ENCODE measurements at places on chromosomes 4 and X. TPM values are rescaled to one million over a fixed set of nuclear protein-coding genes. Genes with fewer than 3 reads are reported as not detected.

PDS5A gene
- total RNA-seq: 99.9 TPM

SORBS2 gene
- 10.2 TPM for total RNA-seq

TLR10 gene
- 0.59 TPM for total RNA-seq

HSFX3 gene
- total RNA-seq: not detected

NOX1 gene
- total RNA-seq: not detected

- no peaks in the 10 kb centered on the region for H3K27me3 ChIP-seq
- H3K27ac ChIP-seq: no peak overlapping the region
- DNase-seq: no peak
- no peaks in the 10 kb centered on the region for H3K4me1 ChIP-seq
- H3K36me3 ChIP-seq: no peaks in the 10 kb centered on the region
- no peak overlapping the region for H3K4me3 ChIP-seq
Observed at GRCh38 chrX:16589211-16589610, 60.7 kb upstream of the S100G start.

- H3K27ac ChIP-seq: no peak overlapping the region
- no peaks in the 10 kb centered on the region for H3K4me1 ChIP-seq
- no peaks in the 10 kb centered on the region for H3K27me3 ChIP-seq
- no peak overlapping the region for H3K4me3 ChIP-seq
- no peak for DNase-seq
Observed at GRCh38 chrX:17592117-17592516, 145.2 kb upstream of the SCML1 start.

DNA sequence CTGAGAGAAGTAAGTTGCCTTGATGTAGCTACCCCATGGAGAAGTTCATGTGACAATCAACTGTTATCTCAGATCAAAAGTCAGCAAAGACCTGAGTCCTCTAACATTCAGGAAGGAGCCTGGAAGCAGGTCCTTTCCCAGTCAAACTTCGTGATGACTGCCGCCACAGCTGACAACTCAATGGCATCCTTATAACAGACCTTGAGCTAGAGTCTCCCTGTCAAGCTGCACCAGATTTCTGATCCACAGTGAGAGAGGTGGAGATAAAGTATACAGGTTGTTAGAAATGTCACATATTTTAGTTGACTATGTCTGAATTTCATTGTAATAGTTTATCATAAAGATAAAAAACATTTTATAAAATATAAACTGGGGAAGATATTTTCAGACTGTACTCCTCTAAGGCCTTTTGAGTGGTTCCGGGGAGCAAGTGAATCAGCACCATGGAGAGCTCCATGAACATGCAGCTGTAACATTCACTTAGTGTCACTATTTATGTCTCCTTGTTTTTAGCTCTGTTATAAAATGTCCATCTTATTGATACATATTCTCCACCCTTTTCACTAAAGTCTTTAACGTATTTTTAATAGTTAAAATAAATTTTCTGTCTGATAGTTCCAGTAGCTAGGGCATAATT, 1653.5 kb upstream of the AGA start:
- H3K36me3 ChIP-seq: no peaks in the 10 kb centered on the region
- no peaks in the 10 kb centered on the region for H3K27me3 ChIP-seq
- H3K4me3 ChIP-seq: no peak overlapping the region
- no peaks in the 10 kb centered on the region for H3K4me1 ChIP-seq

GRCh38 chrX:28609917-28610613, 22.8 kb downstream of the IL1RAPL1 start:
- no peak overlapping the region for H3K4me3 ChIP-seq
- H3K27me3 ChIP-seq: no peaks in the 10 kb centered on the region

DNA sequence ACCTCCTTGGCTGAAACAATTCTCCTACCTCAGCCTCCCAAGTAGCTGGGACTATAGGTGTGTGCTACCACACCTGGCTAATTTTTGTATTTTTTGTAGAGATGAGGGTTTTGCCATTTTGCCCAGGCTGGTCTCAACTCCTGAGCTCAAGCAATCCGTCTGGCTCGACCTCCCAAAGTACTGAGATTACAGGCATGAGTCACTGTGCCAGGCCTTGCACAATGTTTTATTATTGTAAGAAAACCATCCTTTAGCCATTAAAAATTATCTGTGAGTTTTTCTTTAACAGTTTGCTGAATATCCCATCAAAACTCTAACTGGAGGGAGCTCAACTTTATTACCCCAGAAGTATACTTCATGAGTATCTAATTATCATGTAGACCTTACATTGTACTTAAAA, 900.3 kb downstream of the PCDH7 start:
- no peaks in the 10 kb centered on the region for H3K27me3 ChIP-seq
- no peak for DNase-seq
- H3K36me3 ChIP-seq: no peaks in the 10 kb centered on the region
- no peak overlapping the region for H3K27ac ChIP-seq

GRCh38 chrX:132744470-132744869, 214.0 kb downstream of the HS6ST2 start:
- H3K4me1 ChIP-seq: peaks cover 24% of the 10 kb centered on the region
- no peak overlapping the region for H3K27ac ChIP-seq
- H3K27me3 ChIP-seq: no peaks in the 10 kb centered on the region
- no peak overlapping the region for H3K4me3 ChIP-seq
- no peak for DNase-seq

DNA sequence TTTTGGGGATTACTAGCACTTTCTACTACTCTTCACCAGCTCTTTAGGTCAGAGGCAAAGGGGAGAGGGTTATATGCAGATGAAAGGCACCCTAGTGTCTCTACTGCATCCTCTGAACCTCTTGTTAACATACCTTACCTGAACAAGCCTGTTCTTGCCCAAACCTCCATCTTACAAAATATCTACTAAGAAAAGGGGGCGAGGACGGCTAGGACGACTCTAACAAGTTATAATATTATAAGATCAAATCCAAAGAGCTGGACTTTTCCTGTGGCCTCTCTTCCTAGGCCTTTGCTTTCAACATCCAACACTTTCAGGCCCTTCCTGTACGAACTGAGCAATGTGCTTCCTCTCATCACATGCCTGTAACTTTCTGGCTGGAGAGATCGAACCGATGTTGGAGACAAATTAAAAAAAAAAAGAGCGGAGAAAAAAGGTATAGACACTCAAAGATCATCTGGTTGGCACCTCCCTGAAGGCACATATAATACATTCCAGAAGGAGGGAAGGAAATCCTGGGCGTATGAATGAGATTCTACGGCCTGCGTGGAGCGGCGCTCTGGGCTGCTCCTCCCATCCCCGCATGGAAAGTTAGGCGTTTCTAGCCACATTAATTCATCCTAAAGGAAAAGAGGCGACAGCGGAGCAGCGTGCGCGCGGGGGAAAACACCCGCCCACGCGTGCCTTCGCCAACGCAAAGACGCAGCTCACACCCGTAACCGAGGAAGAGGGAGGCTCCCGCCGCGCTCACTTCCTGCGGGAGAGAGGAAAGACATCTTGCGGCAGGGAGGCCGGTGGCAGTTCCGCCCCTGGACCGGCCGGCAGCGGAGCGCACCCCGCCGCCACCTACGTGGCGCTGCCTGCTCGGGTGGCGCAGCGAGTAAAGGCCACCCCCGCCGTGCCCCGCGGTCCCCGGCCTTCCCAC, 808 bp downstream of the PRDM5 start:
- DNase-seq: no peak
- no peak overlapping the region for H3K27ac ChIP-seq
- H3K27me3 ChIP-seq: peaks cover 22% of the 10 kb centered on the region
- H3K4me3 ChIP-seq: no peak overlapping the region
- peaks cover 7% of the 10 kb centered on the region for H3K4me1 ChIP-seq
- no peaks in the 10 kb centered on the region for H3K36me3 ChIP-seq

DNA sequence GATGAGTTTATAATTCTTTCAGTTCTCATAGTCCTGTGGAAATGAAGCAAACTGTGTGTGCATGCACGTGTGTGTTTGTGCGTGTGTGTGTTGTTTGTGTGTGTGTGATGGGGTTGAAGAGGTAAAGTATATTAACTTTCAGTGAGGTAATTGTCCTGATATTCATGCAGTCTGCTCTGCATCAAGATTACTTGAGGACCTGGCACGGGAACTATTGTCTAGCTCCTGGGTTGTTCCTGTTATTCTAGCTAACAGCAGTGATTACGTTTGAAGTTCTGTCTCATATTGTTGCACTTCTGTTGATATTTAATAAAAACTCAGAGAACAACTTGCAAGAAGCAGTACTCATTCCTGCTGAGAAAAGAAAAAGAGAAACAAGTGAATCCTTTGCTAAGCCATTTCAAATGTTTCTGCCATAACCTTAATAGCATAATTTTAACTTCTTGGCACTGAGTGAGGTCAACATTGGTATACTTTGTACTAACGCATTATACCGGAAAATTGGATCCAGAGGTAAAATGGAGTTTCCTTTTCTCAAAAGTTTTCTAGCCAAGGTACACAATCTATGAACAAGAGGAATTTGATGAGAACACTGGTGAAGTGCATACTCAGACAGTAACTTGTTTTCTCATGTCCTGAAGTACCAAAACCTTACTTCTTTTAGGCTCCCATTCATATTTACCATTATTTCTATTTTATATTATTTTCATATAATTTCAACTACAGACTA, 113.2 kb downstream of the SPCS3 start:
- H3K27ac ChIP-seq: no peak overlapping the region
- no peak for DNase-seq
- H3K27me3 ChIP-seq: no peaks in the 10 kb centered on the region
- H3K4me3 ChIP-seq: no peak overlapping the region
- no peaks in the 10 kb centered on the region for H3K36me3 ChIP-seq
